ENCODE measurements at places on chromosomes 12 and 14.
A peak's percentile ranks its signal among the peaks of the same experiment; 100 is the strongest.

- peak; percentile 22 for DNase-seq
These were observed 46.7 kb downstream of the WBP11 start for GRCh38 chr12:14756334-14757143.

- DNase-seq: no peak
These were observed 33.3 kb downstream of the ITPR2 start for GRCh38 chr12:26799741-26800140.

GRCh38 chr14:96986256-96987085 is 189.3 kb downstream of the VRK1 start:
- no peak for DNase-seq

DNA sequence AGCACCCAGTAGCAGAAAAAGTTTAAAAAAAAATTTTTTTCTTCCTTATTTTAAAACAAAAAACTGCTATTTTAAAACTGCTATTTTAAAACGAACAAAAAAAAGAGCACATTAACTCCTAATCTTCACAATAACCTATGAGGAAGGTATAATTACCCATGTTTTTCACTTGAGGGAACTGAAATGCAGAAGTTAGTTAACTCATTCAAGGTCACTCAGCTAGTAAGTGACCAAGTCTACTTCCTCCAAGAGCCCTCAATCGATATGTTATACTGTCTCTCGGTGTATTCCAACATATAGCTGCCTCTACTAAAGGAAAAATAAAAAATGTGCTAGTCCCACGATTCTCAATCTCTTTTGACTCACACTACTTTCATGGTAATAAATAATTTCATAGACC is 7.8 kb downstream of the RPAP3 start:
- DNase-seq: no peak

GRCh38 chr12:50102646-50103309 is 1.0 kb upstream of the GPD1 start:
- no peak for DNase-seq

- DNase-seq: no peak
These were observed 108.3 kb downstream of the CRADD start for GRCh38 chr12:93785249-93786010.

DNA sequence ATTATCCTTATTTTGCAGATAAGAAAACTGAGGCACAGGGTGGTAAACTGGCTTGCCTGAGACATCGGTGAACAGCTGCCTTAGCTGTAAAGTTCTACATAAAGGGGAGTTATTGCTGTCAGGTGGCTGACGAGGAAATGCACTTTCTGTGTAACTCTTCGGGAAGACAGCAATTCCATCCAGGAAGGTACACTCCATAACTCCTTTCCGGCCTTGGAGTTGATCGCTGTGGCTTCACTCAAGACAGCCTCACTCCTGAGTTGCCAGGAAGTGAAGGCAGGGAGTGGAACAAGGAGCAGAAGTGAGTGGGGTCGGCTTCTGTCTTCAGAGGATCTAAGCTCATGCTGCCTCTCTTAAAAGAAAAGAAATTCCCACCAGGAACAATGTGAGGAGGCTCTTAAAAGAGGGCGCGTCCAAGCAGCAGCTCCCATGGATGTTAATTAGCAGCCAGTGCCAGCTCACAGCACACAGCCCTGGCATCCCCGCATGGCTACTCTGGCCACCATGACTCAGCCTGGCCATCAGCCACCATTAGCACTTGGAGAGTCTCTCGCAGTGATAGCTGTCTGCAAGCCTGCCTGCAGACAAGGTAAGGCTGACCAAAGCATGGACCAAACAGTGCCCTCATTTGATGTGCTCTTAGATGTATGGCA is 60.3 kb downstream of the NUAK1 start:
- DNase-seq: no peak

DNA sequence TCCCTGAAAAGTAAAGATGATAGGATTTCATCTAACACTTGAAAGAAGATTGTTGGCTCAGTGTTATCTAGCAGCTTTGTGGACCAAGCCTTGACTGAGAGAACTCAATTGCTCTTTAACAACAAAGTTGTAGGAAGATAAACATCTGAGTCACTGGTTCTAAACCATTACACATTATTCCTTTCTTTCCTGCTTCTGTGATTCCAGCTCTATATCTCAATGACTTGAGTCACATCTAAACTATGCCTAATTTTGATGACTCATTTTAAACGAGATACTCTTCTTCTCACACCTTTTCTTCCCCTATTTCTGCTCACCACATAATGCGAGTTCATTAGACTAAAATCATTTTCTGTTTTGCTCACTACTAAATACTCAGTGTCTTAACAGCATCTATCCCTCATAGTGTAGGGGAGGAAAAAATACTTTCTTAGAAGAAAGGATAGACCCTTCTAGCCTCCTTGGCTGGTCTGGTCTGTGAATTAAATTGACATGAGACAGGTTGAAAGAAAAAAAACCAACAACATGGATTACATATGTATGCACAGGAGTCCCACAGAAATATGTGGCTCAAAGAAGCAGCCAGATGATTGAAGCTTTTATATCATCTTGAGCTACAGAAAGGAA is 201.4 kb downstream of the C12orf50 start:
- no peak for DNase-seq

DNA sequence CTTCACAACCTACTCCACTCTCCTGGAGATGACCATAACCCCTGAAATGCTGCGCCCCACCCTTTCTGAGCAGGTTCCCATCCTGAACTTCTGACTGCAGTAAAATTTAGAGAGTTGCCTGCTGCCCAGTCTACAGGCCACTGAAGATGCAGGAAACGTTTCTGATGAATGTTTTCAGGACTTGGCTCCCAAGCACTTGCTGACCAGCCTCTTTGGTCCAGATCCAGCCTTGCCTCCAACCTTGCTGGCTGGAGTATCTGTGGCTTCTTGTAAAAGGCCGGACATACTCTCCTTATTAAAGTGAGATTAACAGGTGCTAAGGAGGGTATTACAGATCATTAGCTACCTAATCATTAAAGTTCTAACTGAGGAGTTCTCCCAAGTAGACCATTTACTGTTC is 70.3 kb upstream of the STXBP6 start:
- DNase-seq: no peak

GRCh38 chr12:124498275-124499189 is 68.9 kb downstream of the NCOR2 start:
- no peak for DNase-seq

GRCh38 chr12:122837306-122838265 is 2.3 kb downstream of the HIP1R start:
- no peak for DNase-seq

DNA sequence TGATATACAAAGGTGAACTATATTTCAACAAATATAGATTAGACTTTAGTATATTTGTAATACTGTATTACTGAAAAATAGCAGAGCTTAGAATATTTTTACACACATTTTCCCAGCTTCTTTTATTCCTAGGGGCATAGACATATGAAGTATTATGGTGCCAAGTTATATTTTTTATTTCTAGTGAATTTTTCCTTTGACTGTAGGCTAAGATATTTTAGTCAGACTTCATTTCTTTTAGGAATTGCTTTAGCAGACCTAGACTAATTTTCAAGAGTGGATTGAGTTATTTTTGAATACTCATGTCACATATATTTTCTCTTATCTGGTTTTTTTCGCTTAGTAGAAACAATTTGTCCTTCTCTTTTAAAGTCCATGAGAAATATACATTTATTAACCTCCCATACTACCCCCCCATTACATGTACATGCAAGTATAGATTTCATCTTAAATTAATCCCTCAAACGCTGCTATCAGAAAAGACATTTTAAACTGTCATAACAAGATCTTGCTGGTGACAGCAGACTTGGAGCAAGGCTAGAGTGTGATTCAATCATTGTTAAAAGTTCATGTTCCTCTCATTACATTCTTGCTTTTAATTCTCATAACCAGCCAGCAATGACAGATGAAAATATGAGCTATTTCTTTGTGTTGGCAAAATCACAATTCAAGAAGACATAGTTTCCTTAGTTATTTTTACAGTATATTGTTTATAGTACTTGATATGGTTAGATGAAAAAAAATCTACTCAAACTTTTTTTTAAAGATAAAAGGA is 456.1 kb downstream of the AEBP2 start:
- DNase-seq: no peak

DNA sequence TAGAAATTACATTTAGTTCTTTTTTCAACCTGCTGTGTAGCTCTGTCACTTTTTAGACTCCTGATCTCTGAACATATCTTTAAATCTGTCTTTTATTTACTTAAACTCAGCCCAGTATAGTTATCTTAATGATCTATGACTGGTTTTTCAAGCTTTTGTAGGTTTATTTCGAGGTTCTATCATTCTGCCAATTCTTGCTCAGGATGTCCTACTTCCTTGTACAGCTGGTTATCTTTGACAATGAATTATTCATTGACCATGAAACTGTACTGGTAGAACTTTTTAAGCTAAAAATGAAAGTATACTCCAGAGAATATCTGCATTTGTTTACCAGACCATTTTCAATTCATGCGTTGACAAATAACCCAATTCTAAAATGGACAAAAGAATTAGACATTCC is 37.8 kb downstream of the TC2N start:
- no peak for DNase-seq

DNA sequence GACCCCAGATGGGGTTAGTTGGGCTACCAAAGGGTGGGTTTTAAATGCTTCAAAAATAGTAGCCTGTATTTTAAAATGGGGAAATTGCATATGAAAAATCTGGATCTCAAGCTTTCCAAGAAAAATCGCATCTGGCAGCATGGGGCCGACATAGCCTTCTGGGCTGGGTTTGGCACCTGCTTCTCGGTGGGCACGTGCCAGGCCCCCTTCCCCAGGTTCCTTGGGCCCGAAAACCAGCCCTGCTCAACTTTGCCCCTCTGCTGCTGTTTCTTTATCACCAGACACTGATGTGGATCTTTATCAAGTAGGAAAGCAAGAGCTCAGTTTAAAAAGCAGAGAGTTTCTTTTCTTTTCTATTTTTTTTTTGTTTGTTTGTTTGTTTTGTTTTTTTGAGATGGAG is 95.1 kb downstream of the DICER1 start:
- no peak for DNase-seq

DNA sequence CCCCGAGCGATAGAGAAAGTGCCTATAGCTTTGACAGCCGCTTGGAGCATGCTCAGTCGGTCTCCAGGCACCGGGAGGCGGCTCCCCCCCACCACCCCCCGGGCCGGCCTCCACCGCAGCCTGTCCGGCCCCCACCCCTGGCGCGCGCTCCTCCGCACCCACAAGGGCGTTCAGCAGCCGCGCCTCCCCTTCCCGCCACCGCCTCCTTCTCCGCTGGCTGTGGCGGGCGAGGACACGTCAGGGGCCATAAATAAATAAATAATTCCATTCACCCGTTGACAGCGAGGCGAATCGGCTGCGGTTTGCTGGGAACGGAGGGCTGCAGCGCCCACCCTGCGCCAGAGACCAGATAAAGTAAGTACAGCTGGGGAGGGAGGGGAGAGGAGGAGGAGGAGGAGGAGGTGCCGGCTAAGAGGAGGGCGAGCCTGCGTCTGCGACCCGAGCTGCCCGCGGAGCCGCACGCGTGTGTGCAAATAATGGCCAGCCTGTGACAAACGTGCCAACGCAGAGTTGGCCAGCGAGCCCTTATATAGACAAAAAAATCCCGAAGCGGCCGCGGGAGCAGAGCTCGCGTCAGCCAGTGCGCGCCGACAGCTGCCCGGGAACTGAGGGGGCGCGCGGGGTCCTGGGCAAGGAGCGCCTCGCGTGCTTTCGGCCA is at the start of gene SLC16A7:
SLC16A7 (plus strand) TSS at position 147 of the 658 bp plus-strand sequence. CDS start 108,773 bp downstream, outside the sequence.
- DNase-seq: peak; percentile 61

DNA sequence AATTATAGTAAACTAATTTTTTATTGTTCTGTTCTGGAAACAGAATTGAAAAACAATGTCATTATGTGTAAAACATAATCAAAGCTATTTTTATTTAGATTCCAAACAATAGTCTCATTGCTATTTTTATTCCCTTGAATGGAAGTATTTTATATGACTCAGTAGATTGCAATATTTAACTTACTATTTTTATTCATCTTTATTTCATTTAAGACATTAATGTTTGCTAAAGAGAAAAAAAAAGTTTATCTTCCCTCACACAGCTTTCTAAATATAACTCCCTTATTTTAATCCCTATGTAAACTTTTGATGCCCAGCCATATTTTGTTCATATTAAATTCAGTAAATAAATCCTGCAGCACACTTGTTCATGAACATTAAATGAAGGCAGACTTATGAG is 622.4 kb downstream of the SLC6A15 start:
- DNase-seq: no peak

DNA sequence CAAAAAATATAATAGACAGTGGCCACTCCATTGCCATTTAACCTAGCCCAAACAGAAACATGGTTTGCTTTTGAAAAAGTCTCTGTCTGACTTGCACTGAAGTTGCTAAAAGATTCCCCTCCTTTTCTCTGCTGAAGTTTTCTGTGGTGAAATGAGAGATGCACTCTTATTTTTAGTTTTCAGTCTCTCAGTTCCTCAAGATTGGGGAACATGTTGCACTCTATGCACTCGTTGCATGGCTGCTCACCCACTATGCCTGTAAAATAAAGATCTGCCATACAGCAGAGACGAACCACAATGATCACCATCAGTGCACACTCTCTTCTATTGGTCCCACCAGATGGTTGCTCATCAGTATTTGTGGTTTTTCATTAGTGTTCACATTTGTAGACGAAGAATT is 13.1 kb upstream of the DAAM1 start:
- no peak for DNase-seq

DNA sequence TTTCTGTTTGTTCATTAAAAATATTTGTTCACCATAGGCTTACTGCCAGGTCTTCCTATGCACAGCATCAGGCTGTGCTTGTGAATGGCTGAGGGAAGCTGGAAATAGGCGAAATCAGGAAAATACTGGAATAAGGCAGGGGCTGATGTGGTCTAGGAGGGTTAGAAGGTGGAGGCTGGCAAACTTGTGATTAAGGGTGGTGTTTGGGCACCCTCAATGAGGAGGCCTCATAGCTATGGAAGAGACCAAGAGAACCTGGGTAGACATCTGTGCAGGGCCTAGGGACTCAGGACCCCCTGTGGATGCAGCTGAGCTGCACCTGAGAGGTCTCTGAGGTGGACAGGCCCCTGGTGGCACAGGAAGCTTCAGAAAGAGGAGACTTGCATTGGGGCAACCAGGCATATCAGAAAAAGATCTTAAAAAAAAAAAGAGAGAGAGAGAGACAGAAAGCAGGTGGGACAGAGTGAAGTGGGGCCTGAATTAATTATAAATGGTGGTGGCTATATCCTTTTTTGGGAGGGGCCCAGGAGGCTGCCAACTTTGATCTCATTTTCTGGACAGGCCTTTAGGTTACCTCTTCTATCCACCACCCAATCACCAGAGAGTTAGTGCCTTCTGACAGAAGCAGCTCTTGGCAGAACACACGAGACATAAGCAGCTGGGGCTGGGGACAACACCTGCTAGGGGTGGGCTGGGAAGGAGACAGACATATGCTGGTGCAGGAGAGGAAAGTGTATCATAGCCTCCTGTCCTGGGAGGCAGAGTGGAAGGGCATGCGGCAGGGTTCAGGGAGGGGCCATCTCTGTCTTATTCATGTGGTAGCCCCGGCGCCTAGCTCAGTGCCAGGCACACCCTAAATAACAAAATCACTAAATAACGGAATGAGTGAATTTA is 46.7 kb upstream of the ATP23 start:
- DNase-seq: no peak

DNA sequence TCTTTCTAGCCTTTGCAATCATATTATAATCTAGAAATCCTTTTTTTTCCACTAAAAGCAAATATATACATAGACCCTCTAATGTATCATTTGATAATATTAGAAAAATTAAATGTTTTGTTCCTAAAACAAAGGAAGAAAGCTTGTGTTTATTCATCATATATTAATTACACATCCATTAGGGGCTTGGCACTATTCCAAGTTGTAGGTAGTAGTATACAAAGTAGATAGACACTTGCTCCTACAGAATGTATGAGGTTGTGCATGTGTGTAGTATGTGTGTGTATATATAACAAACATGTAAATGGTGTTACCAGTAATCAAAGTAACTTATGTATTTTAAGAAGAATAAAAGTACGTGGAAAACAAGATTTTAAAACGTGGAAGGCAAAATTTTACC is 15.0 kb upstream of the KCNMB4 start:
- no peak for DNase-seq

Measured in neural crest cell (in vitro differentiated cells).